ENCODE measurements at places on chromosomes 12 and 14.

DNA sequence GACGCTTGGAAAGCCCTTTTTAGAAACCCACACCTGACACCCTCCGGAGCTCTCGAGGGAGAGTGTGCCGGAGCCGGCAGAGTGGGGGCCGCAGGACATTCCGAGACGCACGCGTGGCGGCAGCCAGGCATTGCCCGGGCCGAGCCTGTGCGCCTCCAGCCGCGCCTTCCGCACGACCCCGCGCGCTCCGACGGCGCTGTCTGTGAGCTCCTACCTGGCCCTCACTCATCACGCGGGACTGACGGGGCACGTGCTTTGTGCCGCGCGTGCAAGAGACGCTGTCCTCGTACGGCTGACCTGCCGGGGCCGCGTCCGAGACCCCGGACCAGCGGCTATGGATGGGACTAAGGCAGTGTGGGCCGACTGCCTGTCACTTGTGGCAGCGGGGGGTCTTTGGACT, 5.2 kb downstream of the GALNT9 start:
- no peak for DNase-seq

DNA sequence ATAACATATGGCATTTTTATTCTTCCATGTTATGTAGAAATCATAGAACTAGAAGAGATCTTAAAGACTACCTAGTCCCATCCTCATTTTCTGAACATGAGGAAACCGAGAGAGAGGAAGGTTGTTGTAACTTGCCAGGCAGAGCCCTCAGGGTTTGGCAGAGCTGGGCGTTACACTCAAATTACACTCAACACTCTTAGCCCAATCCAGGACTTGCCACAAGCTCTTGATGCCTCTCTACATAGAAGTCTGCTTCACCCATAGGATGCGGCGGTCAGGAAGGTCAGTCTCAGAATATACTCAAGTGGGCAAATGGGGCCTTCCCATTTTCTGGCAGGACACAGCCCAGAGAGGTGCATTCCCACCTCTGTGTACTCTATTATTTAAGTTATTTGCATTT, 208.1 kb downstream of the ZFP36L1 start:
- DNase-seq = no peak

GRCh38 chr14:60632257-60632656, 17.0 kb downstream of the SIX1 start:
- DNase-seq = no peak

- no peak for DNase-seq
Measured at GRCh38 chr12:50120521-50120920, 8.5 kb downstream of the COX14 start.

DNA sequence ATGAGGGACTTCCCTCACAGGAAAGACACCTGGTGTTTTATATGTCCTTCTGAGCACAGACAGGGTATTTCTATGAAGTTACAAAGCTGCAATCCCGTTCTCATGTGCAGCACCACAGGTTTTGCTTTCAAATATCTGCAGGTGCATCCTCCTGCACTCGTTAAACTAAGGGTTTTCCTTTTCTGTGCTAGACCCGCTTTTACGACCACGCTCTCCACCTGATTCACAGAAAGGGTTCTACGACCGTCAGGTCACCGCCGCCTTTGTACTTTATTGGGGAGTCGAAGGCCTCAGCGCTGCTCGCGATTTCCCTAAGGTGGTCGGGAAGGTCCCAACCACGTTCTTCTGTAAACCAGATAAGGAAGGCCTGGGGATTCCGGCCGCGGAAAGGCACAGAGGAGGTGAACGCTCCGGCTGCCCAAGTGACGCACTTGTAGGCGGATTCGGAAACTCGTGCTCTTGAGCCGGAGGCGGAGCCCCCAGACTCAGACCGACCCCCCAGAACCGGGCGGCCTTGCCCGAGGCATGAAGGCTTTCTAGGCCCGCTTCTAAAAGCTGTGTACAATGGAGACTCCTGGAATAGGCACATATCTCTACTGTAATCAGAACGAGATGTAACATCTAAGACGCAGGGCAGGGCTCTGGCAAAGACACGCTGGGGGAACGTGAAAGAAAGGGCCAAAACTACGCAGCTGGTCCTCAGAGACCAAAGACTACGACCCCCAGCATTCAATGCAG, 995 bp upstream of the HSP90B1 start:
- peak; percentile 81 for DNase-seq

All from LNCaP clone FGC (cell line).